Peyer's patch (tissue), 4 donors: ENCODE measurements at places on chromosomes 3 and 15. TPM values are rescaled to one million over a fixed set of nuclear protein-coding genes. Genes with fewer than 3 reads are reported as not detected.

The TUSC2 gene
- total RNA-seq = 18.2 TPM

The CLDN16 gene
- not detected for total RNA-seq

GRCh38 chr15:37028625-37029296 is 71.6 kb downstream of the MEIS2 start:
- H3K27me3 ChIP-seq = no peaks in the 10 kb centered on the region
- no peaks in the 10 kb centered on the region for H3K36me3 ChIP-seq
- DNase-seq = no peak
- no peak overlapping the region for H3K4me3 ChIP-seq

DNA sequence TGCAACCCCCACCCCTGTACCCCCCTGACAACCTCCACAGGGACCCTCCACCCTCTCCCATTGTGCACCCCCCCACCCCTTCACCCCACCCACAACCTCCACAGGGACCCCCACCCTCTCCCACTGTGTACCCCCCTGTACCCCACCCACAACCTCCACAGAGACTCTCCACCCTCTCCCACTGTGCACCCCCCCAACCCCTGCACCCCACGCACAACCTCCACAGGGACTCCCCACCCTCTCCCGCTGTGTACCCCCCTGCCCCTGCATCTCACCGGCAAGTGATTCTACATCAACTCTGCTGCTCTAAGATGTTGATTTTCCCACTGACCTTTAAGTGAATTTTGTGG is 51.5 kb upstream of the RPL32 start:
- H3K4me3 ChIP-seq = no peak overlapping the region
- no peaks in the 10 kb centered on the region for H3K36me3 ChIP-seq
- H3K27ac ChIP-seq = no peak overlapping the region

- H3K36me3 ChIP-seq = no peaks in the 10 kb centered on the region
- no peak for DNase-seq
- H3K27me3 ChIP-seq = no peaks in the 10 kb centered on the region
- no peak overlapping the region for H3K27ac ChIP-seq
These were observed 11.8 kb downstream of the MITF start for GRCh38 chr3:69751074-69751476.

DNA sequence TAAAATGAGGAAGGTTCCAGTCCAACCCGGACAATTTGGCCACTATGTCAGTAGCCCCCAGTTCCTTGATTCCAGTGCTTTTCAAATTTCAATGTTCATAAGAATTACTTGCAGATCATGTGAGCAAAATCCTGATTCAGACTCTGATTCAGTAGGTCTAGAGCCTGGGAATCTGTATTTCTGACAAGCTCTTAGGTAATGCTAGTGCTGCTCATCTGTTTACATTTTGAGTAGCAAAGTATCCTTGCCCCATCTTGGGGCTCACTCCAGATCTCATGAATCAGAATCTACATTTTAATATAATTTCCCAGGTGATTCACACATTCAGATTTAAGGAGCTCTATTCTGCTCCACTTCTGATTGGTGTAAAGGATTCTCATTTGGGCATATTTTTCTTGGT is 142.0 kb downstream of the NAALADL2 start:
- H3K27me3 ChIP-seq = no peaks in the 10 kb centered on the region
- H3K4me1 ChIP-seq = no peaks in the 10 kb centered on the region
- H3K27ac ChIP-seq = no peak overlapping the region
- H3K4me3 ChIP-seq = no peak overlapping the region
- H3K36me3 ChIP-seq = no peaks in the 10 kb centered on the region
- no peak for DNase-seq

DNA sequence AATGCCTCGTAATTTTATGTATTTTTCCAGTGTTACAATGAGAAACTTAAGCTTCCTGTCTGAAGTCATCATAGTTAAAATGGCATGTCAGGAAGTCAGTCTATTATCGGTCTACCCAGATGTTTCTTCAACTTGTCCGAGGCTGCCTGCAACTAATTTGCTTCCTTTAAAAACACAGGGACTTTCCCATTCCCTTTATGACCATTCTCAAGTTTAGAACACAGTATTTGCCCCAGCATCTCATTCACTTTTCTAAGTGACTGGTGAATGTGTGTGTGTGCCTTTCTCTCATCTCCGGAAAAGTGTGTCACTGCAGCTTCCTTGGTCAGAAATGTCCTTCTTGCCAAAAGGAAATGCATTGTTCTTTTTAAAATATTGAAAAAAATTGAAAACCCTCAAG is 466.6 kb downstream of the RAP2B start:
- H3K27me3 ChIP-seq = no peaks in the 10 kb centered on the region
- H3K4me3 ChIP-seq = no peak overlapping the region
- no peaks in the 10 kb centered on the region for H3K36me3 ChIP-seq
- H3K27ac ChIP-seq = no peak overlapping the region
- DNase-seq = no peak

DNA sequence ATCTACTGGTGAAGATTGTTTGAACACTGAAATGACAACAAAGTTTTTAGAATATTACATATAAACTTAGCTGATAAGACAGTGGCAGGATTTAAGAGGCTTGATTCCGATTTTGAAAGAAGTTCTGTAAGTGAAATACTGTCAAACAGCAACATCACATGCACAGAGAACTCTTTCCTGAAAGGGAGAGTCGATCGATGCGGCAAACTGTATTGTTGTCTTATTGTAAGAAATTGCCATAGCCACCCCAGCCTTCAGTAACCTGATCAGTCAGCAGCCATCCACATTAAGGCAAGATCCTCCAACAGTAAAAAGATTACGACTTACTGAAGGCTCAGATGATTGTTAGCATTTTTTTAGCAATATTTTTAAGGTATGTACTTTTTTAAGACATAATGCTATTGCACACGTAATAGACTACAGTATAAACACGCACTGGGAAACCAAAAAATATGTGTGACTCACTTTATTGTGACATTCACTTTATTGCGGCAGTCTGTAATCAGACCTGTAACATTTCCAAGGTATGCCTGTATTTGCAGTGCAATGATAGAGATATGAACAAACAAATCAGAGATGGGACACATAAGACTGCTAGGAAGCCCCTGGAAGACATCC is 225.6 kb upstream of the UBE2E1 start:
- H3K4me1 ChIP-seq = no peaks in the 10 kb centered on the region
- no peak overlapping the region for H3K4me3 ChIP-seq
- no peaks in the 10 kb centered on the region for H3K27me3 ChIP-seq
- no peak overlapping the region for H3K27ac ChIP-seq

DNA sequence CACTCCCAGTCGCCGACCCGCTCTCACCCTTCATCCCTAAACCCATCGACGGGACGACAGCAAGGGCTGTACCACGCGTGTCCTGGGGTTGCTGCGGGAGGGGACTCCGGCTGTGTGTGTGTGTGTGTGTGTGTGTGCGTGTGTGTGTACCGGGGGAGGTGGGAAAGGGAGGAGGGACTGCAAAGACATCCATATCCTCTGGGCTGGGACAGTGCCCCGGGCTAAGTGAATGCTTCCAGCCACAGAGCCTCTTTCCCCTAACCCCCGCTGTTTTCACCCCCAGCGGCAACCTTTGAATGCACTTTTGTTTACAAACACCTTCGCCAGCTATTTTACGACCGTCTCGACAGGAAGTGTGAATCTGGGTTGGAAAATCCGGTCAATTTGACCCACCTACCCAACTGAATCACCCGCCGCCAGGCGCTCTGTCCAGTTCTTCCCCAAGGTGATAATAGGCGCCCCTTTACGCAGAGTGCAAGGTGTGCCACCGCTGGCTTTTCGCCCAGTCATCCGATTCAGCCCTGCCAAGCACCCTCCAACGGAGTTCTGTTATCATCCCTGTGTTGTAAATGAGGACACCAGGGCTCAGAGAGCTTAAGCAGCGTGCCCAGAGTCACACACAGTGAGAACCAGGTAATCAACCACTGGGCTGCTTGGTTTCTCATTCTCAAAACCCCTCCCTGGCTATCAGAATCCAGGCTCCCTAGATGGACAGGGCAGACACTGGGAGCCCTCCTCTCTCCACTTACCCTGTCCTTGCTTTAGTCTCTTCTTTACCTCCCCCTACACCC is 739 bp upstream of the AMOTL2 start:
- peak; percentile 83 for DNase-seq
- peak overlapping the region; percentile 52 for H3K4me3 ChIP-seq
- peaks cover 7% of the 10 kb centered on the region for H3K4me1 ChIP-seq
- peak overlapping the region; percentile 98 for H3K27ac ChIP-seq
